ENCODE measurements at places on chromosomes 11 and 22.

DNA sequence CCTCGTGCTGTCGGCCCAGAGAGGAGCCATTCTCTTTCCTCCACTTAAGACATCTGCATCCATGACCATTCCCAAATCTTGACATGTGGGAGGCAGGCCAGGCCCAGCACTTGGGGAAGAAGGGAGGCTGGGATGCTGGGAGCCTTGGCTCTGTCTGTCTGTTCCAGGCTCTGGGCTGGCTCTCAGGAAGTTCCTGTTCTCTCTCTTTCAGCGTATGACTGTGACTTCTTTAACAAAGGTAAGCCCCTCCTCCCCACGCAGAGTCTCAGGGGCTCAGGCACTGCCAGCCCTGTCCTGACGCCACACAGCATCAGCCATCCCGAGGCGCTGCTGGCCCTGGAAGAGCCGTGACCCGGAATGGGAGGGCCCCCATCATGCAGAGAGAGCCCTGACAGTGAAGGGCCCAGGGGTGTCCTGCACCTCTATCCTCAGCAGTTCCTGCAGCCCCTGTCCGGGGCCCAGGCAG lies 52.4 kb downstream of the OTOG start:
- no peak for DNase-seq

DNA sequence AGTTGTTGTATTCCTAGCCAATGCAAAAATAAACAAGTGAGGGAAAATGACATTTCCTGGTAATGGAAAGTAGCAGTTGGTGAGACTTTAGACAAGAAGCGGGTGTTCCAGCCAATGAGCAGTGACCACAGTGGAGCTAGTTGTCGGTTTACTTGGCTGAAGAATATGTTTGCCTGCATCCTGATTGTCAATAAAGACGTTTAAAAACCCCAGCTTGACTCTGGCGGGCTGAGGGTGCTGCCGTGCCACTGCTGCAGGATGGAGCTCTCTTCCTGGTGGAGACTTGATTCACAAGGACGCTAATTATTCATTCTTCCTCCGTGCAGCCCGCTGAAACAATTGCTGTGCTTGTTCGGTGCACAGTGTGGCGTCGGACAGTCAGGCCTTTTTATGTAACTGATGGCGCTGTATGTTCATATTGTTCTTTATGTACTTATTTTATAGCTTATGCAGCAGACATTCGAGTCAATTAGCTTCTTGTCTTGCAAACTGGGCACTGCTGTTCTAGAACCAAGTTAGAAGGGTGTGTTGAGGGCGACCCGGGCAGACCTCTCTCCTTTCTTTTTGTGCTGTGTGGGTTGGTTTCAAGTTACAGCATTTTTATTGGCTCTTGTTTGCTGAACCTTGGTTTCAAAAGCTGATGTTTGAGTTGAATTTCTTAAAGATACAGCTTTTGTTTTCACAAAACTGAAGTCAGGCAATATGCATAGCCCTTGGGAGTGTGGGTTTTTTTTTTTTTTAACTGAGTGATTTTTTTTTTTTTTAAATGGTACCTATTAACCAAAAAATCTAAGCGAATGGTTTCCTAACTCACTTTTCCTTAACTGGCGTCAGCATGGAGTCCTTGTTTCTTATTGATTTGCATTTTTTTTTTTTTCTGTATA lies 153.9 kb downstream of the TEAD1 start:
- DNase-seq: no peak

GRCh38 chr22:43066134-43066533 lies 23.1 kb downstream of the TTLL1 start:
- no peak for DNase-seq

- no peak for DNase-seq
Observed at GRCh38 chr22:37740455-37741311, 43.8 kb downstream of the TRIOBP start.

DNA sequence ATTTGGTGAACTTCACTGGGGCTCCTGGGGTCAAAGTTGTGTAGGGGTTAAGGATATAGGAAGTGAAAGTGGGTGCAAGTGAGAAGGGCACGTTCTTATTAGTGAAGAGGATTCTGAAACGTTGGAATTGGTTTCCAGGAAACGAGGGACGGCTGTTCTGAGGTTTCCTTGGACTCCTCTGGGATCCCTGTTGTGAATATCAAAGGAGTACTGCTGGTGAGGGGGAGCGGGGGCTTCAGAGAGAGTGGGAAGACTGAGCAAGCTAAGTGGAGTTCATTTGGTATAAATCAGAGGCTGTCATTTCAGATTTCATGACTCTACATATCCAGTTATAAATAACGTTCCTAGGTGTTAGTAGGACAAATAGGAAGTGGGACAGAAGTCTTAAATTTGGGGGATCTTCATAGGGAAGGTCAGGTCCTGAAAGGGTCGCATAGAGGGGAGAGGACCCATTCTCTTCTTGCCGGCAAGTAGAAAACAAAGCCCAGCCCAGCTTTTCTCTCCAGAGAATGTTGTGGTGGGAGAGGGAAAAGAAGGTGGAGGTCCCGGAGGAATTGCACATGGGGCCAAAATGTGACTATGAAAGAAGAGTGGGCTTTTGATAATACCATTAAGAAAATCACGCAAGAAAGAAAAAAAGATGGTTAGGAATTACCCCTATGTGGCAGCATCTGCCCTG lies 1.1 kb upstream of the NELL1 start:
- DNase-seq: no peak

- no peak for DNase-seq
Observed at GRCh38 chr22:32534252-32535235, 59.9 kb downstream of the FBXO7 start.

- no peak for DNase-seq
Observed at GRCh38 chr22:41217553-41218157, 12.5 kb downstream of the L3MBTL2 start.

DNA sequence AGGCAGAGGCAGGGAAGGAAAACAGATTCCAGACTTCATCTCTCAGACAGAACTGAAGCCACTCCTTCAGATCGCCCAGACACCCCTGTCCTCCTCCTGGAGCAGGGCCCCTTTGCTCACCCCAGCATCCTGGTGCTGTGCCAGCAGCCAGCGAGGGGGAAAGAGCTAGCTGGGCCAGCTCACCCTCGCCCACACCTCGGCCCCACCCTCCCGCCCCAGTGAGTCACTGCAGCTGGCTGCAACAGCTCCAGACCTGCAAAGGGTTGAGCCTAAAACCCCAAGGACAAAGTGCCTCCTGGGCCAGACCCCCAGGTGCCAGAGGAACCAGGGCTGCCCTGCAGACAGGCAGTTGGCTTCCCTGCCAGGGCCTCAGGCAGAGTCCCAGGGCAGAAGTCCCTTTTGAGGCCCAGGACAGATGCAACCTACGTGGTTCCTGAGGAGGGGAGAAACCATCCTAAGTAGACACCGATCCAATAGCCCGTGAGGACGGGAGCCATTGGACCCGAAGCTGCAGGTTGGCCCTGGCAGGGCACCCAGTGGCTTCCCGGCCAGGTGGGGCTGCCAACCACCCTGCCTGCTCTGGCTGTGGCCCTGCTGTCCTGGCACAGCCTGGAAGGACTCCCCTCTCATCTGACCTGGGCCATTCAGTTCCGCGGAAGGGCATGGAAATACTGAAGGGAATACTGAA lies 7.2 kb downstream of the AHNAK start:
- DNase-seq: no peak

DNA sequence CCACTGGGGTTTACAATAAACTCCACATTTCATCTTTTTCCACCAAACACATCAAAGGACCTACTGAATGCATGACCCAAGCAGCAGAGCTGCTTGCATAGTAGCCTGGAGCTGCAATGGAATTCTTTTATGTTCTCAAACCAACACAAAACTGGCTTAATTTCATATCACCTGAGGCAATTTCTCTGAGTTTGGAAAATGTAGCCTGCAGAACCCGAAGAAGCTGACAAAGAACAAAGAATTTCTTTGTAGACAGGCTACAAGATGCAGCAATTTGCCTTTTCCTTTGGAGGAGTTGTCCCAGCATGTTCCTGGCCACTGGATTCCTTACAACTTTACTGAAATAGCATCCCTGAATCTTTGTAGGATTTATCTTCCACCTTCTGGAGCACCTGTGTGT lies 5.5 kb upstream of the TECTA start:
- DNase-seq: no peak

DNA sequence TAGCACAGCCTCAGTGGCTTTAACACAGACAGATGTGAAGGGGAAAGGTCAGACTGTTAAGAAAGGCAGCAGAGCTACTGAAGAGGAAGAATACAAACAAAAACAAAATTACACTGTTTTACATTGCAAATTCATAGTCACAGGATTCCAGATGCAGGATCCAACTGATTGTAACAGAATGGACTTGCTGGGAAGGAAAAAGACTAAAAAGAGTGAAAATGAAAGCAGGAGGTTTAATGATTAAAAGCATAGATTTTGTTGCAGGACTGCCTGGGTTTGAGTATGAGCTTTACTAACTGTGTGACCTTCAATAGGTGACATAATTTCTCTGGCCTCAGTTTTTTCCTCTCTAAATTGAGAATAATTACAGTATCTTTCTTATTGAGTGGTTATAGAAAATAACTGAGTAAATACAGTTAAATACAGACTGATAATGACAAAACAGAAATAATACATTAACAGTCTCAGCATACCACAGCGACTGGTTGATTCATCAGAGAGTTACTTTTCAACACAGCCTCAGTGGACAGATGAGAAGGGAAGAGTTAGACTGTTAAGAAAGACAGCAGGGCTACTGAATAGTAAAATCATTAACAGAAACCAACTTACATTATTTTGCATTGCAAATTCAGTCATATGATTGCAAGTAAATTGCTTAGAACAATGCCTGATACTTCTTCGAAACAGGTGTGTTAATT lies 704.2 kb upstream of the TENM4 start:
- DNase-seq: no peak

GRCh38 chr11:117273550-117274289 lies 17.4 kb upstream of the BACE1-AS start:
- no peak for DNase-seq

- DNase-seq: no peak
Observed at GRCh38 chr11:110856996-110857812, 145.0 kb upstream of the ARHGAP20 start.

- DNase-seq: no peak
Observed at GRCh38 chr22:49613511-49614270, 214.0 kb downstream of the BRD1 start.

DNA sequence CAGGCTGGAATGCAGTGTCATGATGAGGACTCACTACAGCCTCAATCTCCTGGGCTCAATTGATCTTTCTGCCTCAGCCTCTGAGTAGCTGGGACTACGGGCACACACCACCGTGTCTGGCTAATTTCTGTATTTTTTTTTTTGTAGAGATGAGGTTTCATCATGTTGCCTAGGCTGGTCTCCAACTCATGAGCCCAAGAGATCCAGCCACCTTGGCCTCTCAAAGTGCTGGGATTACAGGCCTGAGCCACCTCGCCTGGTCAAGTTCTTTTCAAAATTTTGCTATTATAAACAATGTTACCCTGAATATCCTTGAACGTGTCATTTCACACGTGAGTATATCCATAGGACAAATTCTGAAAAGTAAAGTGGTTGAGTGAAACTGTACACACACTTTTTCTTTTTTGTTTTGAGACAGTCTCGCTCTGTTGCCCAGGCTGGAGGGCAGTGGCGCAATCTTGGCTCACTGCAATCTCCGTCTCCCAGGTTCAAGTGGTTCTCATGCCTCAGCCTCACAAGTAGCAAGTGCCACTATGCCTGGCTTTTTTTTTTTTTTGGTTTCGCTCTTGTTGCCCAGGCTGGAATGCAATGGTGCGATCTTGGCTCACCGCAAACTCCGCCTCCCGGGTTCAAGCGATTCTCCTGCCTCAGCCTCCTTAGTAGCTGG lies 21.6 kb upstream of the EP300 start:
- no peak for DNase-seq

DNA sequence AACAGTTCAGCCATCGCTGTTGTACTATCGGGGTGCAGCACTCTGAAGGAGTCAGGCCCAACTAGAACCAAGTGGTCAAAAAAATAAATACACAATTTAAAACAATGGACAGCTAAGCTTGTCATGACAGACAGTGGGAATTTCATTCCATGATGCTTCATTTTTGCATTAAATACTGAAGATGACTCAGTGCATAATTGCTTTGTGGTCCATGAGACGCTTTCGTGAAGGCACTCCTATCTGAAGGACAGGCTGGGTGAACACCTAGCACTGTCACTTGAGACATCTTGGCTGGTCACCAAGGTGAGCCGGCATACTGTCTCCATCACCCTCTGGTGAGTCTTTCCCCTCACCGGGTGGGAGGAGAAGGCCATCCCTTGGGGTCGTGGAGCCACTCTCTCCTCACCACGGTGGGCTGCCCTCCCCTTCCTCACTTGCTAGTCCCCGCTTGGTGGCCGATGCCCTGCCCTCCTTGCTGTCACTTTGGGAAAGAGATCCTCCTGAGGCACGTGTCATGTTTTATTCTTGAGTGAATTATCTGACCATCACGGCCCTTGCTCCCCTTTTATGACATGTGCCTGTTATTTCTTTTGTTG lies 4.9 kb upstream of the TESMIN start:
- DNase-seq: no peak

- DNase-seq: no peak
Observed at GRCh38 chr22:27124351-27124966, 467.1 kb downstream of the MIAT start.

DNA sequence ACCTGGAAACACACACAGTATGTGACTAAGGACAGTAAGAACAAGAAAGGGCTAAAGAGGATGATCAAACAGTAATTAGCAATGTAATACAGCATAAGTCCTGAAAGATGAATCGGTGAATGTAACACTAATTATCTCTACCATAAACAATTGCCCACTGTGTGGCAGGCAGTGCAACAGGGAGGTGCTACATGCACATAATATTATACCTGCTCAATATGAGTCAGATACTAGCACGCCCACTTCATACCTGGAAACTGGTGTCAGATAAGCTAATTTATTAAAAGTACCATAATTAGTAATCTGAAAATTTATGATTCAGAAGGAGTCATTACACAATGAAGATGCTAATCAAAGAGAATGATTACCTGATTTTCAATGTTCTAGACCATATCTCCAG lies 14.9 kb downstream of the CASP12 start:
- no peak for DNase-seq

- DNase-seq: no peak
Observed at GRCh38 chr11:119743006-119743405, 14.0 kb upstream of the NECTIN1 start.

- DNase-seq: no peak
Observed at GRCh38 chr22:44395118-44396005, 82.6 kb upstream of the SHISAL1 start.

DNA sequence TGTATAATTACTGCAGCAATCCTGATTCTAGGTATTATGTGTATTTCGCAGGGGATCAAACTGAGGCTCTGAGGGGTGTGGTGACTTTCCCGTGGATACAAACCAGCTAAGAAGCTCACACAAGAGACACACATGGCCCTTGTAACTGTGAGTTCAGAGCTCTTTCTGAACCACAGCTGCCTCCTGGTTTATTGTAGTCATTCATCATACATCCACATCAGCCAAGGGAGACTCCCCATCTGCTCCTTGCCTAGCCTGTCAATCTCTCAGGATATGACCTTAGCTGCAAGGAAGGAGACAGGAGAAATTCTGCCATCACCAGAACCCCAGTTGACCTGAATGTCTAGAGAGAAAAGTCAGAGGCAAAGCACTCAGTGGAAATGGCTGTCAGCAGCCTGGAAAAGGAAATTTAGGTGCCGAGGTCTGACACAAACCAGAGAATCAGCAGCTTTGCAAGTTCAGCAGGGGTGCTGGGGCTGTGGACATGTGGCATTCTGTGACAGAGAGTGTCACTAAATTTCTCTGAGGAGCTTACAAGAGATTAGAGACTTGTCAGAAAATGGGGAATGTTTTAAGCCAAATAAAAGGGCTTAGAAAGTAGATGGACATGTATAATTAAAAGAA lies 209.5 kb downstream of the AASDHPPT start:
- no peak for DNase-seq

GRCh38 chr22:20084547-20085413 lies 4.7 kb downstream of the DGCR8 start:
- DNase-seq: no peak
